ENCODE measurements at places on chromosomes 2 and 18. TPM values are rescaled to one million over a fixed set of nuclear protein-coding genes. Genes with fewer than 3 reads are reported as not detected.

MBP gene
- total RNA-seq: 14.5 TPM

- H3K4me3 ChIP-seq: no peak overlapping the region
- no peak for DNase-seq
- peaks cover 12% of the 10 kb centered on the region for H3K4me1 ChIP-seq
- H3K36me3 ChIP-seq: no peaks in the 10 kb centered on the region
- no peaks in the 10 kb centered on the region for H3K27me3 ChIP-seq
- H3K27ac ChIP-seq: no peak overlapping the region
Measured at GRCh38 chr2:167689444-167689843, 558.0 kb downstream of the STK39 start.

DNA sequence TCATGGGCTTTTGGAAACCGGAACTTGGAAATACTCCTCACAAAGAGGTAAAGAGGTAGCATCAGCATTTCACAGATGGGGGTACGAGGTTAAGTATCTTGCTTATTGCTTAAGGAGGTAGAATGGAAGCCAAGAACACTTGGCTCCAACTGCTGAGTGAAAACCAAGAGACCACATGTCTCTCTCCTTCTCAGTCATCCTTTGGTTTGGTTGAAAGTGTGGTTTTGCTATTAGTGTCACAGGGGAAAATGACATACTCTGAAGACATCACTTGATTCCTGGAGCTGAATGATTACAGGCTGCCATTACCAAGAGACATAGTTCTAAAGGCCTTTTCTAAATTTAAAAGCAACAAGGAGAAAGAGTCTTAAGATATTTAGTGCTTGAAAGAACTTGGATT, 41.5 kb downstream of the ANTXR1 start:
- no peaks in the 10 kb centered on the region for H3K4me1 ChIP-seq
- H3K27me3 ChIP-seq: no peaks in the 10 kb centered on the region
- H3K36me3 ChIP-seq: peaks cover 18% of the 10 kb centered on the region
- no peak overlapping the region for H3K27ac ChIP-seq
- no peak overlapping the region for H3K4me3 ChIP-seq

GRCh38 chr2:175111200-175111657, 56.8 kb downstream of the ATF2 start:
- DNase-seq: no peak
- no peak overlapping the region for H3K4me3 ChIP-seq
- H3K36me3 ChIP-seq: peaks cover 38% of the 10 kb centered on the region
- no peaks in the 10 kb centered on the region for H3K4me1 ChIP-seq
- peak overlapping the region; percentile 74 for H3K27ac ChIP-seq

DNA sequence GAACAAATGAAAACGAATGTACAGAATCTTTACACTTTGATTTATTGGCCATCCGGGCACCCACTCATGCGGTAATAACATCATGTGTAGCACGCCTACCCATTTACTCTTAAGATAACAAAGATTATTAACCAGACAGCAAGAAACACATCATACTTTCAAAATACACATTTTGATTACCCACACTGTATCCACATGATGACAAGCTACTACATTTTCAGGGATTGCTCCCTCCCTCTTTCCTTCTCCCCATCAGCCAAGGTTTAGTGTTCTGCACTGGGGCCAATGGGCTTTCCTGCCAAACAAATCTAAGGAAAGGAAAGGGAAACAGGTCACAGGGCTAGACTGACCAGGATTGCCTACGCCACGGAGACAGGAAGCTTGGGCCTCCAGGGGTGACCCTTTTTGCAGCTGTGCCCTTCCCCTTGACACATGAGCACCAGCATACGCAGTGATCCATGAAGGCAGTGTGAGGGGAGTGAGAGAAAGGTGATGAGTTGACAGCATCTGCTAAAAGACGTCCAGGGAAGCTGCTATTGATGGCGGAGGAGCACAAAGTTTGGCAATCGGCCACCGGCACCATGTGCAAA, 76.5 kb downstream of the ZNF521 start:
- H3K4me3 ChIP-seq: no peak overlapping the region
- DNase-seq: no peak
- no peak overlapping the region for H3K27ac ChIP-seq
- no peaks in the 10 kb centered on the region for H3K27me3 ChIP-seq
- H3K36me3 ChIP-seq: peaks cover 28% of the 10 kb centered on the region

DNA sequence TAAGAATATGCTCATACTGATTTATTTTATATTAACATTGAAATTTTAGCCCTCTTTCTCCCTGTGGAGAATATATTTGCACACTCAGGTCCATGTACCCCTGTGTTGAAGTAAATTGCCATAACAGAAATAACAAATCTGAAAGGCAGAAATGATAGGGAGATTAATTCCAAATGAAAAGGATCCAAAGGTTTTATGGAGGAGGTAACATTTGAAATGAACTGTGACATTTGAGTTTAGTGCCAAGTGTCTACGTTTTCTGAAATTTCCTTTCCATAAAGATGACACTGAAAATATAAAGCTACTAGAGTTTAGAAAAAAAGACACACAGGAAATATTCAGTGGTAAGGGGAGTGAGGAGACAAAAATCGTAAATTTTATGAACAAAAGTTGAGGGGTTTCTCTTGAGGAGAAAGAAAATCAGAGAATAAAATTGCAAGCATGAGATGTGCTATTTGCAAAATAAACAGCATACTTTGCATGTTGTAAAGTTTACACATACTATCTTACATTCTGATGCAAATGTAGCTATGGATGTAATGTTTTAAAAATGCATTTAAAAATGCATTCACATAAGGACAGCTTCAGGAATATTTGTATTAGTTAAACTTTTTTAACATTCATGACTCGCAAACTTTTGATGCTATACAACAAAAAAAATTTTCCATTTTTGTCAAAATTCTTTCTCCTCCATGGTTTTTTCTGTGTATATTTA, 69.5 kb downstream of the BAZ2B start:
- peaks cover 4% of the 10 kb centered on the region for H3K4me1 ChIP-seq
- peaks cover 25% of the 10 kb centered on the region for H3K36me3 ChIP-seq
- DNase-seq: no peak
- H3K27me3 ChIP-seq: no peaks in the 10 kb centered on the region
- H3K4me3 ChIP-seq: no peak overlapping the region

DNA sequence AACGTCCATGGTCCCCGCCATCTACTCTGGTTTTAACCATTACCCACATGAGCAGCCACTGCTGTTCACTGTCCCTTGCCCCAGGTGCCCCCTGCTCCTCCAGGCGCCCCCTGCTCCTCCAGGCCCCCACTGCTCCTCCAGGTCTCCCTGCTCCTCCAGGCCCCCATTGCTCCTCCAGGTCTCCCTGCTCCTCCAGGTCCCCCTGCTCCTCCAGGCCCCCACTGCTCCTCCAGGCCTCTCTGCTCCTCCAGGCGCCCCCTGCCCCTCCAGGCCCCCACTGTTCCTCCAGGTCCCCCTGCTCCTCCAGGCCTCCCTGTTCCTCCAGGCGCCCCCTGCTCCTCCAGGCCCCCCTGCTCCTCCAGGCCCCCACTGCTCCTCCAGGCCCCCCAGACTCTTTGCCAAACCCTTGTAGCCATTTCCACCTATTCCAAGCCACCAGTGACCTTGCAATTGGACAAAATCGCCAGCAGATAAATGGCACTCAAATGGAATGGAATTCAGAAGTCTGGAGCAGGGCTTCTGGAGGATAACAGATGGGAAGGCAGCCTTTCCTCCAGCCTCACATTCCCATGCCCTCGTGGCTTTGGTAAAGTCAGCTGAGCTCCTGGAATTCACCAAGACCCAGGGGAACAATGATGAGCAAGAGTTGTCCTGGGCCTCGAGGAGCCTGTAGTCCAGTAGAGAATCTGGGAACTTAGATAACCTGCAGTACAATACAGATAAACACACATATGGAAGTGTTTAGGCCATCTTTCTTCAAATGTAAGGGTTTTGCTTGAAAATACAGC, 13.3 kb upstream of the RPL31 start:
- no peak for DNase-seq
- peaks cover 4% of the 10 kb centered on the region for H3K36me3 ChIP-seq
- no peak overlapping the region for H3K4me3 ChIP-seq
- no peak overlapping the region for H3K27ac ChIP-seq
- peaks cover 7% of the 10 kb centered on the region for H3K27me3 ChIP-seq
- peaks cover 5% of the 10 kb centered on the region for H3K4me1 ChIP-seq

DNA sequence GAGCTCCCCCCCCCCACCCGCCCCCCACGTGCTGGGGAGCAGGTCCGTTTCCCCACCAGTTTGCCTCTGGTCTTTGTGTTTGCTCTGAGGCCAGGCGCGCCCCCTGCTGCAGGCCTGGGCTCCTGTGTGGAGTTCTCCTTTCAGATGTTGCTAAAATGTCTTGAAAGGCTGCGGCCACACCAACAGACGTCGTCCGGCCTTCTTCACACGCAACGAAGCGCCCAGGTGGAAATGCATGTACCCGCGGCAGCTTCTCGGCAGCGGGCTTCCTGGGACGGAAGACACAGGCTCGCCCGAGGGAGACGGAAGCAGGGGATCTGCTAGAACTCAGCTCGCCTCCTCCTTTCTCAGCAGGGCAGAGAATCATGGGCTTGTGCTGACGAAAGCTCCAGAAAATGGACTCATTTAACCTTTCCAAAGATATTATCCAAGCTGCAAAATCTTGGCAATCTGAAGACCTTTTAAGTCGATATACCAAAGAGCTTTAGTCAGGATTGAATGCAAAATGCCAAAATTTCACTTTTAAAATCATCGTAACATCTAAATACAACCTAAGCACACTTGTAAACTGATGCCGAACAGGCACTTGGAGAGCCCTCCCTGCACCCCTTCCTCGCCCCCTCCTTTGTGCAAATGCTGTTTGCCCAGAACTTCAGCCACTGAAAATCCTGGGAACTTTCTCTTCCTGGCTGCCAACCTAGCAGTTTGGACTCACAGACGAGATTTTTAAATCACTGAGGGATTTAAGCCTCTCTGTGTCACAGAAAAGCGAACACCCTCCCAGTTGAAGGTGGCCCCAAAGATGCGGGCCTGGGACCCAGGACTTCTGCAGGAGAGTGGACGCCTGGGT, 125.5 kb upstream of the ZNF516 start:
- H3K27me3 ChIP-seq: peaks cover 1% of the 10 kb centered on the region
- no peak for DNase-seq
- H3K4me1 ChIP-seq: peaks cover 53% of the 10 kb centered on the region
- H3K27ac ChIP-seq: peak overlapping the region; percentile 92
- no peaks in the 10 kb centered on the region for H3K36me3 ChIP-seq
- H3K4me3 ChIP-seq: peak overlapping the region; percentile 84

GRCh38 chr2:30765191-30765590, 42.1 kb downstream of the CAPN13 start:
- H3K27me3 ChIP-seq: peaks cover 41% of the 10 kb centered on the region
- H3K4me3 ChIP-seq: no peak overlapping the region
- H3K4me1 ChIP-seq: peaks cover 9% of the 10 kb centered on the region
- H3K27ac ChIP-seq: no peak overlapping the region
- no peaks in the 10 kb centered on the region for H3K36me3 ChIP-seq

Data from type B pancreatic cell (in vitro differentiated cells).